Forelimb muscle (tissue), 1 donor: ENCODE measurements at places on chromosomes 3 and 15. TPM values are rescaled to one million over a fixed set of nuclear protein-coding genes. Genes with fewer than 3 reads are reported as not detected.

GRCh38 chr3:62046326-62046725, 327.0 kb downstream of the FEZF2 start:
- DNase-seq, result no peak

GRCh38 chr3:102158080-102158740, 276.6 kb upstream of the ZPLD1 start:
- DNase-seq, result no peak

DNA sequence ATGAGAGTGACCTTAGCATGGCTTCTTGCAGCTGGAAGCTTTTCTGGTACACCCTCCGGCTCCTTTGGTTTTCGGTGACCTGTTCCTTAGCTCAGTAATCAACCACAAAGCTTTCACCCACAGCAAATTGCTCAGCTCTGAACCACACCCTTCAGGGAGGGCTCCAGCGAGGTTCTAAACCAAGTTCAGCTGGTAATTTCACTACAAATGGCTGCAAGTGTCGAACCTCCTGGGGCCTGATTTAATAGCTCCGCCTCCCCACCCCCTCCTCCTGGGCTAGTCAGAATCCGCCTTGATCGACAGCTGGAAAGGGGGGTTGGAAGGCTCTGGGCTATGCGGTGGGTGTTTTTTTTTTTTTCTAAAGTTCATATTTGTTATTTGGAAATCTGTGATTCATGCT, 150.9 kb upstream of the MCTP2 start:
- no peak for DNase-seq

- peak; percentile 25 for DNase-seq
Measured at GRCh38 chr3:10758304-10759037, 57.6 kb upstream of the SLC6A11 start.

The TPRG1 gene
- polyA plus RNA-seq, result 2.7 TPM

The NDN gene
- 198 TPM for polyA plus RNA-seq

The HRG gene
- not detected for polyA plus RNA-seq

The ARRDC4 gene
- 16.2 TPM for polyA plus RNA-seq
